ENCODE measurements at places on chromosomes 4 and X.

- DNase-seq, result no peak
Observed at GRCh38 chrX:53798281-53798680, 111.8 kb upstream of the HUWE1 start.

DNA sequence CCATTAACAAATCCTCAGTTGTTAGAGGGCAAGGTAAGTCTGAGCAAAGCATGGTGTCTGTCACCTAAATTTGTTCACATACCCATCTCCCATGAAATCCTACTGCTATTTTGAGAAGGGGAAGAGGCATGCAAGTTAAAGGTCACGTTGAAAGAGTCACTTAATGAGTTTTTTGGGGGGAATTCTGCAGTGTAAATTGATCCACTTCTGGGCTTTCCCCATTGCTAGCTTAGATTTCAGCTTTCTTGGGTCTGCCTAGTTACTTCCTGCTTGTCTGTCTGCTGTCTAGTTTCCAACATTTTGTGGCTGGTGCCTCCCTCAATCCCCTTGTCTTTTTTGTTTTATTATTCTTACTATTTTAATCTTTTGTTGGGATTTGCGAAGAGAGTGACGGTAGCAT is 32.0 kb downstream of the CEP135 start:
- DNase-seq, result no peak

- DNase-seq, result peak; percentile 92
Observed at GRCh38 chr4:151362404-151363164, 37.2 kb upstream of the SH3D19 start.

DNA sequence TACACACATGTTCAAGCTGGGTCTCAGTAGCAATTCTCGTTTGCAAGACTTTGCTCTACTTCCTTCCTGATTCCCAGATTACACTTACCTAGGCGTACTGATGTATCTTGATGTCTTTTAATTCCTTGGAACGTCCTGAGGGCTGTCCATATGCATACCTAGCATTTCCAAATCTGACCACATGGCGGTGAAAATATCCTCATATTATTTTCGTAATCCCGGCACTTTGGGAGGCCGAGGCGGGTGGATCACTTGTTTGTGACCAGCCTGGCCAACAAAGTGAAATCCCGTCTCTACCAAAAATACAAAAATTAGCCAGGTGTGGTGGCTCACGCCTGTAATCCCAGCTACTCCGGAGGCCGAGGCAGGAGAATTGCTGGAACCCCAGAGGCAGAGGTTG is 1786.3 kb upstream of the TENM3 start:
- DNase-seq, result no peak

GRCh38 chr4:99054428-99054994 is 34.1 kb downstream of the ADH5 start:
- DNase-seq, result no peak

GRCh38 chr4:74317616-74318246 is 9.5 kb downstream of the EPGN start:
- DNase-seq, result no peak

DNA sequence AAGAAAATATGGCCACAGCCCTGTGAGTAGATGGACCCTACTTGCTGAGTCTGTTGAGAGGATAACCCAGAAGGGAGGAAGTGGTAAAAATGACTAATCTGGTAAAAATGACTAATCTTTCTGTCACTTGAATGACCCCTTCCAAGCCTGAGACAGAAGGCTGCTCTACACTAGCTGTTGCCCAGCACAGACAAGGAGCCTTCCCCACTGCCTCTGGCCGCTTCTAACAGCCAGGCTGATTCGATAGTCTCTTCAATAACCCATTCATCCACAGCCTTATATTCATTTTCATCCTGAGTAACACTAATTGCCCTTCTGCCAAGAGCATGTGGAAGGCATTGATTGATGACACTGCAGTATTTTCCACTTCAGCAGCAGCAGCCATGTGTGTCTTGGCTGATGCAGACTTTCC is 18.4 kb downstream of the MAGEB17 start:
- peak; percentile 83 for DNase-seq

GRCh38 chr4:123127218-123127617 is 204.8 kb upstream of the NUDT6 start:
- peak; percentile 65 for DNase-seq

GRCh38 chr4:155114790-155115189 is 93.6 kb upstream of the NPY2R start:
- no peak for DNase-seq

- DNase-seq, result peak; percentile 67
Observed at GRCh38 chr4:168796362-168797106, 213.5 kb downstream of the CBR4 start.

GRCh38 chrX:107842715-107843400 is 17.2 kb downstream of the MID2 start:
- peak; percentile 70 for DNase-seq

GRCh38 chr4:149370785-149371420 is 444.7 kb downstream of the IQCM start:
- DNase-seq, result peak; percentile 52

DNA sequence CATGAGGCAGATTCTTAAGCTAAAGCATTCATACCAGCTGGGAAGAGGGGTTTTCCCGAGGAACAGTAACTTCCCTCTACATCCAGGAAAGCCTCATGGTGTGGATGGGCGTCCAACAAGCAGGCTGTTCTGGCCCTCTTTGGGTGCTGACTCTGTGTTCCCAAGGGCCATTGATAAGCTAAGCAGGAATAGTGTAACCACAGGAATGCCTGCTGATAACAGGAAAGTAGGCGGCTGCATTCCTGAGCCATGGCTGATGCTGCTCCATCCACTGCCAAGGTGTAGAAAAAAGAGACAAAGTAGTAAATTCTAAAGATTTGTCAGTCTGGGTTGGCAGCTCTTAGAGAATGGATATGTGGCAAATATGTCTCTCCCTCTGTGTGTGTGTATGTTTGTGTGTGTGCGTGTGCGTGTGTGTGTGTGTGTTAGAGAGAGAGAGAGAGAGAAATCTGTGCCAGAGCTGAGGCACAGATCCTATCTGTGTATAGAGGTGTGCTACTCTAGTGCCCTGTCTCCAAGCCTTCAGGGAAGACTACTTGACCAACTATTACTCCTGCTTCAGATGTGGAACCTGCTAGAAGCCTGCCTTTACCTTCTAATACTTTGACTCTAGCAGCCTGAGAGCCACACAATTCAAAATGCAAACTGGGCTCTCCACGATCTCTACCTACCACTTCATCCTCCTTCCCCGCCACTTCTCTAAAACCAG is 353.1 kb upstream of the NR3C2 start:
- DNase-seq, result peak; percentile 32

GRCh38 chr4:95255396-95256107 is 293.2 kb downstream of the UNC5C start:
- no peak for DNase-seq

DNA sequence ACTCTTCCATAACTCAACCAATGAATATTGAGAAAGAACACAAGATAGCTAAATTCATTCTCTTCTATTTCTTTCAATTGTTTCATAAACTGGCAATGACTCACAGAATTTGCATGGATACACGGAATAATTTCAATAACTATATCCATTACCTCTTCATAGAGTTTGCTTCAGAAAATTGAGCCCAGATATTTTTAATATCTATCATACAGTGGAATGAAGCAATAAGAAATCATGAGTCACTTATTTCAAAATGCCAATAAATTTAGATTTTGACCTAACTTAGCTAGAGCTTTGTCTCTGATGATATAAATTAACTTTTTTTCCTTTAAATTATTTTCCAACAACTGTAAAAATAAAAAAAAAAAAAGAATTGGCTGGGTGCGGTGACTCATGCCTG is 22.2 kb upstream of the MANBA start:
- DNase-seq, result no peak

DNA sequence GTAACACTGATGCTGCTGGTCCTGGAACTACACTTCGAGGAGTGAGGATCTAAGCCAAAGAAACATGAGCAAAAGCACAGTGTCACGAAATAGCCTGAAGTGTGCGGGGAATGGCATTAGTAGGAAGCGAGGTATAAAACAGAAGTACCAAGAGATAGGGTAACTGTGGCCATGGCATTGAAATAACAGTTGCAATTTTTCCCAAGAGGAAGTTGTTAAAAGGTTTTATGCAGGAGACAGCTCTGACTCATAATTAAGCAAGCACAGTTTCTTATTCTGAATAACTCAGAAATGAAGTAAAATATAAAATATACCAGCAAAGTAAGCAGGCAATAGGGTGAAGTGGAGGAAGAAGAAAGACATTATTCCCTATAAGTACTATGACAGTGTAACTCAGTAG is 90.3 kb upstream of the TMEM150C start:
- peak; percentile 39 for DNase-seq

DNA sequence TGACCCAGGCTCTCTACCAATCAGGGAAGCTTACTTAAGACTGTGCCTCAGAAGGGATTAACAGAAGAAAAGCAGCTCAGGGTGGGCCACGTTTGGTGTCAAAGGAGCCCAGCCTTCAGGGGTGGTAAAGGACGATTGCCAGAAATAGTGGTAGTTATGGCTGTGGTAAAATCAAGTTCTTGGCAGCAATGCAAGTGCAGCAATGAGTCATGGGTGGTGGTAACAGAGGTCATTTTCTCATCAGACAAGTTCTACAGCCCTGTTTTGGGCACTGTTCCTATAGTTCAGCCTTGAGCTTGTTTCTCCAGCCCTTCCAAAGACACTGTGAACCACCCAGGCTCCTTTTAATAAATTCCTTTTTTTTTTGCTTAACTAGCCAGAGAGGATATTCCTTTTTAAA is 120.3 kb downstream of the EFHC2 start:
- peak; percentile 3 for DNase-seq

DNA sequence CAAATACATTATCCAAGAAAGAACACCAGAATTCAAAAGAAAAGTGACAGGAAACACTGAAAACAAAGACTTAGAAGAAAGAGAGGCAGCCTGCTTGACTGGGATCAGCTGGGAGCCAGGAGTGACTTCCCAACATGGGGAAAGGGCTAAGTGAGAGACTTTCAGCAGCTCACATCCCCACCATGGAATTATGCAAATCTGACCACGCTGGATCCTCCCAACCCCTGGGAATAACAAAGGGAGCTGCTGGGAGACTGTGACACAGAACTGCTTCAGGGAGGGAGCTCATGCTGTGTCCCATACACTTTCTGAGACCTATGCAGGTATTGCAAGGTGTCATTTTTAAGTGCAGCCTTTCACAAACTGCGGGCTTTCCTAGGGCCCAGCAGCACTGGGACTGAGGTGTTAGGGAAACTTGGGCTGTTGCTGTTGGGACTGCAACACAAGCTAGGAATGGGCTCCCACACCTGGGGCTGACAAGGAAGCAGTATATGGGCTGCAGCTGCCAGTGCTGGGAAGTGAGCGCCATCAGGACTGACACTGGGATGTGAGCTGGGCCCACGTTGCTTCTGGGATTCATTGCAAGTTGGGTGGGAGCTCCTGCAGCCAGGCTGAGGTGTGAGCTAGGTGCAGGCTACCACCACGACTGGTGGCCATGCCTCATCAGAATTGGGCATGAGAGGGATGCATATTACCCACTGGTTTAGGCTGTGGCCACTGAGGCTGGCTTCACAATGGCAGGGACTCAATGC is 139.1 kb downstream of the KDR start:
- DNase-seq, result no peak

- no peak for DNase-seq
Observed at GRCh38 chrX:17976955-17977354, 115.9 kb upstream of the RAI2 start.

- DNase-seq, result no peak
Observed at GRCh38 chr4:136690360-136690759, 841.9 kb downstream of the PCDH18 start.

DNA sequence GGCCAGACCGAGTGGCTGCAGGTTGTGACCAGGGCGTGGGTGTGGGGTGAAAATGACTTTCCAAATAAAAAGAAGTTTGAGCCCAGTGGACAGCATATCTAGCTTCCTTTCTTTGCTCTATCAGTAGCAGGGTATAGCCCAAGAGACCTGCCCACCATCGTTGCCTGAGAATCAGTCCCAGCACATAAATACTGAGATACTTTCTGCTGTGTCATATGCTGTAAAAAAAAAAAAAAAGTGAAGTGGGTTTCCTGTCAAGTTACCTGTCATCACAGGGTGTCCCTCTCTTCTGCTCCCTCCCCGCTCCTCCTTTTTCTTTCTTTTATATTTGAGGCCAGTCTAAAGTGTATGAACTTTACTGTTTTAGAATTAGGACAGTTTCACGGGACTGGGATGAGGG is 330.3 kb upstream of the BOD1L1 start:
- no peak for DNase-seq

DNA sequence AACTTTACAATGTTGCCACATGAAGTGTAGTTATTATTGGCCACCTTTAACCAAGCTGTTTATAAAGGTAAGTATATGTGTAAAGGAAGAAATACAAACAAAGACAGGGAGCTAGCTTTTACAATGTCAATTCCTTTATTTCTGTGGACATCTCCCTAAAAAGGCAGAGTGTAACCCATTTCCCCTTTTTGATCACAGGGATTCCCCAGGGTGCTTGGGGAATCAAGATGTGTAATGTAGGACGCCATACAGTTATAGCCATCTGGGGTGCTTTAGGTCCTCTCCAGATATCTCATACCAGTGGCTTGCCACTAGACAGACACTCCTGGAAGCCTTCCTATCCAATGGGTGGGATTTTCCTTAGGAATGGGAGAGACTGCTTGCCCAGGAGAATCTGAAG is 4.2 kb upstream of the CUL4B start:
- DNase-seq, result no peak

DNA sequence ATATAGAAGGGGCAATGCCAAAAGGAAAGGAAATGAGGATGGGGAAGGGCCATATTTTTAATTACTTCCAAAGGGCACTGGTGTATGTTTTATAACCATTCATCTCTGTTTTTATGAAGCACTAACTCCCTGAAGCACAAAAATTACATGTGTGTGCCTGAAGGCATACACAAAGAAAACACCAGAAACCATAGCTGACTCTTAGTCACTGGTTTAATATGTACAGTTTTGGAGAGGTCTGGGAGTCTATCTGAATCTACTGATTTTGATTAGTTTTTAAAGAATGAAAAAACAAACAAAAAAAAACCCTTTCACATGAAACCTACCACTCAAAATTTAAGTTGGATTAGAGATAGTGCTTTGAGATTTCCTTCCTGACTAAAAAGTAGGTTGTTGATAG is 438.7 kb downstream of the RPA4 start:
- DNase-seq, result no peak

All from lung microvascular endothelial cell (primary cell).